ENCODE measurements at places on chromosomes 1 and 21. TPM values are rescaled to one million over a fixed set of nuclear protein-coding genes. Genes with fewer than 3 reads are reported as not detected.

DNA sequence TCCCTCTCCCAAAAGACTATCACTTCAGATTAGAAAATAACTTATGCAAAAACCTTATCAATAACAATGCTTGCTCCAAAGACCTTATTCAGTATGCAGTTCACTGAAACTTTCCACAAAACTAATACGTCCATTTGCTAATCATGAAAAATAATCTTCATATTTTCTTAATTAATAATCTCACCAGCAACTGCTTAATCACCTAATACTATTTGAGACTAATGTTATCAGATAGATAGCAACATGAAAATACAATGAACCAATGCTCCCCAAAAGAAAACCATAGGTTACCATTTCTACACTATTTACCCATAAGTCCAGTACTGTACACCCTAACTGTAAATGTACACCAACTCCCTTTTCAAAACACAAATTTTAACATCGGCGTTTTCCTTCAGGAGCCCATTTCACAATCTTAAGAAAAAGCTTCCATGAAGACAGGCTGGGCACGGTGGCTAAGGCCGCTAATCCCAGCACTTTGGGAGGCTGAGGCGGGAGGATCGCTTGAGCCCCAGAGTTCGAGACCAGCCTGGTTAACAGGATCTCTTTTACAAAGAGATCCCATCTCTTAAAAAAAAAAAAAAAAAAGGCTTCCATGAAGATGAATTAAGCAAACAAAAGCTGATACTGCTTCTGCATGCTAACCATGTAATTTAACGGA, 1.7 kb downstream of the GNB1 start:
- H3K36me3 ChIP-seq = peaks cover 22% of the 10 kb centered on the region
- H3K27me3 ChIP-seq = peaks cover 1% of the 10 kb centered on the region
- peak overlapping the region; percentile 86 for H3K27ac ChIP-seq
- DNase-seq = no peak
- H3K4me1 ChIP-seq = peaks cover 42% of the 10 kb centered on the region
- H3K4me3 ChIP-seq = peak overlapping the region; percentile 95

DNA sequence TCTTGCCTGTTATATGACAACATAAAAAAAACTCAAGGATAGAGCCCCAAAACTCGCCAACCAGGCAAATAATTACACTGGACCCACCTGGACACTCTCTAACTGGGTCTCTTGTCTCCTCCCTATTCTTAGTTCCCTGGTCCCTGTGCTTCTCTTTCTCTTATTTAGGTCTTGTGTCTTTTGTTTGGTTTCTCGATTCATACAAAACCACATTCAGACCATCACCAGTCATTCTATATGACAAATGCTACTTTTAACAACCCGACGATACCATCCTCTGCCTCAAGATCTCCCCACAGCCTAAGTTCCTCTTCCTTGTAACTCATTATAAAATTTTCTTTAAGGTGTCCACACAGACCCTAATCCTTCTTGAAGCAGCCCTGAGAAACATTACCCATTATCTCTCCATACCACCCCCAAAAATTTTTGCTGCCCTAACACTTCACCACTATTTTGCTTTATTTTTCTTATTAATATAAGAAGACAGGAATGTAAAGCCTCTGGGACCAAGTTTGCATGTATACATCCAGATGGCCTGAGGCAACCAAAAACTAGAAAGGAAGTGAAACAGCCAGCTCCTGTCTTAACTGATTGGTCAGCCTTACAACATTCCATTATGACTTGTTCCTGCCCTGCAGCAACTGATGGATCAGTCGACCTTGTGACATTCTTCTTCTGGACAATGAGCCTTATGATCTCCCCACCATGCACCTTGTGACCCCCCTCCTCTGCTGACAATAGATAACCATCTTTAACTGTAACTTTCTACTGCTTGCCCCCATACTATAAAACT, 638.2 kb downstream of the AMY1C start:
- H3K36me3 ChIP-seq = no peaks in the 10 kb centered on the region
- DNase-seq = no peak
- no peaks in the 10 kb centered on the region for H3K27me3 ChIP-seq
- H3K4me3 ChIP-seq = no peak overlapping the region
- no peaks in the 10 kb centered on the region for H3K4me1 ChIP-seq
- H3K27ac ChIP-seq = no peak overlapping the region

GRCh38 chr1:167627615-167627864, 2.5 kb upstream of the RCSD1 start:
- H3K4me3 ChIP-seq = no peak overlapping the region
- H3K27me3 ChIP-seq = peaks cover 54% of the 10 kb centered on the region
- no peak overlapping the region for H3K27ac ChIP-seq
- DNase-seq = no peak

GRCh38 chr1:160739098-160739511, at the start of gene SLAMF7:
SLAMF7 (plus strand) TSS chr1:160739247; CDS start chr1:160739302, 55 bp downstream.
- H3K27me3 ChIP-seq = peaks cover 12% of the 10 kb centered on the region
- no peak for DNase-seq
- no peak within 1 kb of the TSS for H3K4me3 ChIP-seq
- H3K27ac ChIP-seq = no peak within 1 kb of the TSS

DNA sequence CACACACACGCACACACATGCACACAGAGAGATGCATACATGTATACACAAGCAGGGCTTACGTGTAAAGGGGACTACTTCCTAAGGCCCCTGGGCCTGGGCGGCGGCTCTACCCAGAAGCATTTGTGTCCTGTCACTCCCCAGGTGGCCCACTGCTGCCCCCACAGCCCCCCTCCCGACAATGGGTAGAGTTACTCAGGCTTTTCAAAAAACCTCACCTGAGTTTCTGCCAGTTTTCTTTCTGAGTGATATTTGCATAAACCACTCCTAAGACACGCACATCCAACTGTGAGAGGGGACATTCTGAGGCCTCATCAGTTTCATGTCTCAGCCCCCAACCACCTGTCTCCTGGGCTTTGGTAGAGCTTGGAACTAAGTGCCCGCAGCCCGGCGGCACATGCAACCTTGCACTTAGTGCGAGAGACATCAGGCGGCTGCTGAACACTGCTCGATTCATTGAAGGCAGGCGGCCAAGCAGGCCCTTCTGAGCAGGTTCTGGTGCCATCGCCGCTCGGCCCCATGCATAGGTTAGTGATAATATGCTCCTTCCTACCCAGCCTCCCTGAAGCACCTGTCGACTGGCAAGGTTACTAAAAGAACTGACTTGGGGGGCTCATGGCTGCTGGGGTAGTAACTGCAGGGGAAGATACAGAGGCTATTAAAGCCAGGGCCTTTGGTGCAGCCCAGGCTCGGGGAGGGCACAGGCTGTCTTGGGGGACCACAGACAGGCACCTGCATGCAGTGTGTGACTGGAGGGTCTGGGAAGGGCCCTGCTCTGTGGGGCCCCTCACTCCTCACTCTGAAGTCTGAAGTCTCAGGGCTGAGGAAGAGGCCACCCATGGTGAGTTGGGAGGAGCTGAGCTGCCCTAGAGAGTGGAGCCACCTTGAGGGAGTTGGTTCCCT, 364.2 kb upstream of the VAMP3 start:
- H3K4me1 ChIP-seq = peaks cover 9% of the 10 kb centered on the region
- H3K4me3 ChIP-seq = no peak overlapping the region

DNA sequence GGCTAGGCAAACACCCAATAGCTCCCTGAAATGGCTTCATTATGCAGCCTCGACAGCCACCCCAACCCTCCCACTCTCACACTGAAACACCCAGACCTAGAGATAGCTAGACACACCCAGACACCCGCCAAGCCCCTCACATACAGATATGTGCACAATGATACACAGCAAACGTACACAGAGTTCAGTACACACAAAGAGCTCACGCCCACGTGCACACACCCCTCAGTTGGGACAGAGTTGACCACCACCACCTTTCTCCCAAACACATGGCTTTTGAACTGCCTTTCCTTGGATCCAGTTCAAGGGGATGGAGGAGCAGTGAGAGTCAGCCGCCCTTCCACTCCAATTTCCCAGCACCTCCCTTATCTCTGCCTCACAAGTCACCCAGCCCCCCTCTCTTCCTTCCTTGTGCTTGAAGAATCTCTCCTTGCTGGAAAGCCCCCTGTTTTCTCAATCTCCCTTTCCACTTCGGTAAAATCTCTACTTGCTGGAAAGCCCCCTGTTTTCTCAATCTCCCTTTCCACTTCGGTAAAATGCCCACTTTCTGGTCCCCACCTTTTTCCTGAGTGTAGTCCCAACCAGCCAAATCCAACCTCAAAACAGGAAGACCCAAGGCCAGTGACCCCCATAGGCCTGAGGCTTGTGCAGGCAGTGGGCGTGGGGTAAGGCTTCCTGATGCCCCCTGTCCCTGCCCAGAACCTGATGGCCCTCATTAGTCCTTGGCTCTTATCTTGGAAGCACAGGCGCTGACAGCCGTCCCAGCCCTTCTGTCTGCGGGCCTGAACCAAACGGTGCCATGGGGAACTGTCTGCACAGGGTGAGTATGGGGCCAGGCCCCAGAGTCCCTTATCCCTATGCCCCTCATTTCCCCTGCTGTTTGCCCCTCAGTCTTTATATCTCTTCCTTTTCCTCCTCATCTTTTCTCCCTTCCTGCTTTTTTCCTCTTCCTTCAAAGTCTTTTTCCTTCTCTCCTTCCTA, at the start of gene ACKR1:
Gene ACKR1 (plus strand): TSS at position 715 of the 981 bp plus-strand sequence. CDS start 85 bp downstream, at position 800.
- H3K36me3 ChIP-seq = no peaks in the 10 kb centered on the region
- no peak within 1 kb of the TSS for H3K4me3 ChIP-seq
- DNase-seq = no peak
- no peaks in the 10 kb centered on the region for H3K4me1 ChIP-seq
- no peak within 1 kb of the TSS for H3K27ac ChIP-seq

GRCh38 chr1:43919906-43920305, 13.7 kb upstream of the ARTN start:
- DNase-seq = no peak
- H3K4me1 ChIP-seq = peaks cover 26% of the 10 kb centered on the region
- H3K27me3 ChIP-seq = peaks cover 3% of the 10 kb centered on the region
- H3K27ac ChIP-seq = no peak overlapping the region
- peaks cover 5% of the 10 kb centered on the region for H3K36me3 ChIP-seq

DNA sequence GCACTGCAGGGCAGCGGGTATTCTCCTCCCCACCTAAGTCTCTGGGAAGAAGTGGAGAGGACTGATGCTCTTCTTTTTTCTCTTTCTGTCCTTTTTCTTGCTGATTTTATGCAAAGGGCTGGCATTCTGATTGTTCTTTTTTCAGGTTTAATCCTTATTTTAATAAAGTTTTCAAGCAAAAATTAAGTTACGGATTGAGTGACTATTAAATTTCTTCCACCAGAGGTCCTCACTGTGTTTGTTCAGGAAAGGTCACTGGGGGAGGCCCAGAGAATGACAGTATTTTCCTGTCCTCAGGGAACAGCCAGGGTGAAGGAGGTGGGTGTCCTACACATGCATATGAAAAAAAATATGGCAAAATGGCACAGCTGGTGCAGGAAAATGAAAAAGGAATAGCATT, 4.4 kb upstream of the ELF3 start:
- H3K4me3 ChIP-seq = no peak overlapping the region
- DNase-seq = peak; percentile 29
- peaks cover 40% of the 10 kb centered on the region for H3K36me3 ChIP-seq
- peaks cover 2% of the 10 kb centered on the region for H3K27me3 ChIP-seq

DNA sequence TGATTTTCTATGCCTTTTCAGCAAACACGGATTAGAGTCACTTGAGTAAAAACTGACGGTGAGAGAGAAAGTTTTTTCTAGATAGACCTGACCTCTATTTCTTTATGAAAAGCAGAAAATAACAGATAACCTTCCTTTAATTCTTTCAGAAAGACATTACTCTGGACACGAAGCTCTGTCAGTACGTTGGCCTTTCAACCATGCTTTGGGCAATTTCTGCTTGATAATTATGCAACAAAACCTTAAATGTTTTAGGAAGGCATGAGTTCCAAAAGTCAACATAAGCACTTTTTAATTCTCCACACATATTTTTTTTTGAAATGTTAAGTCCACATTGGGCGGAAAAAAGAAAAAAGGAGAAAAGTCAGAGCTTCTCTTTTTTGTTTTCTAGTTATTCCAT, 137.8 kb downstream of the AKT3 start:
- H3K4me3 ChIP-seq = no peak overlapping the region
- H3K27ac ChIP-seq = no peak overlapping the region
- DNase-seq = no peak
- no peaks in the 10 kb centered on the region for H3K27me3 ChIP-seq

- peaks cover 20% of the 10 kb centered on the region for H3K27me3 ChIP-seq
- peaks cover 14% of the 10 kb centered on the region for H3K4me1 ChIP-seq
- no peak within 1 kb of the TSS for H3K27ac ChIP-seq
These were observed at the start of gene CD52 for GRCh38 chr1:26317612-26318337. CD52 (plus strand) TSS chr1:26317958; CDS start chr1:26318018, 60 bp downstream.

DNA sequence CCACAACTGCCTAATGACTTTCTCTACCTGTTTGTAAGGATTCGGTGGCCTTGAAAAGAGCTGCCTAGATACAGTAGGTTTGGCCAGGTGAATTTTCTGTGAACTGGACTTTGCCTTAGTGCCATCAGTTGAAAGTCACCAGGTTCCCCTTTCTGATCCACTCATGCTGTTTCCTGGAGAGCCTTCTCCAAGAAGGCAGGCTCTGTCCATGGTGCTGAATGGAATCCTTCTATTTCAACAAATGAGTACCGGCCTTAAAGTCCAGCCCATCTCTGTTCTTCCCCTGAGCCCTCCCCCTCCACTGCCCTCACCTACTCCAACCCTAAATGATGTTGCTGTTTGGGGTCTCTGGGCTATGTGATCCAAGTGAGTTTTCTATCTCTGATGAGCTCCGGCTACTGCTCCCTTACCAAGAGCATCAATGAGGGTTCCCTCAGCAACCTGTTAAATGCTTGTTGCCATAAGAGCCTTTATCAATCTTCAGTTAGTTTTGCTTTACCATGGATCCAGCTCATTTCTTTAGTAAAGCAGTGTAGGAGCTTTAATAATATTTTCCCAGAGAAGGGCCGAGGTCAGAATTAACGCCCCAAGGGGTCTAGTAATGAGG, 500.4 kb downstream of the PTPRU start:
- H3K4me3 ChIP-seq = no peak overlapping the region
- peak; percentile 41 for DNase-seq
- no peaks in the 10 kb centered on the region for H3K36me3 ChIP-seq
- peaks cover 11% of the 10 kb centered on the region for H3K27me3 ChIP-seq
- H3K27ac ChIP-seq = no peak overlapping the region

DNA sequence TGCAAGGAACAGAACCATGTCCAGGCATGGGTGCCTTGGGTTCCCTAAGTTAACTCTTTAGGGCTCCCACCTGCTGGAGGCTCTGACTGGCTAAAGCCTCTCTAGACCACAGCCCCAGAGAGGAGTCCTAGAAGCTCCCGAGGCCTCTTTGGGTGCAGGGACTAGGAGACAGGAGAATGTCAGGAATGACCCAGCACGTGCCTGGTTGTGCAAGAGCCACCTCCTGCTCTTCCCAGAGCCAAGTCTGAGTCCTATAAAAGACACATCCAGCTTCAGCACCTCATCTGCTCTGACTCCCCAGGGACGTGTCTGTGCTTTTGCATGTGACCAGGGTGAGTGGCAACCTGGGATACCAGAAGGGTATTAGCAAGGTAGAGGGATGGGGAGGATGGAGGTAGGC, at the start of gene LCE2D:
Gene LCE2D (plus strand): TSS at position 283 of the 400 bp plus-strand sequence. CDS start 726 bp downstream, outside the sequence.
- no peaks in the 10 kb centered on the region for H3K4me1 ChIP-seq
- H3K36me3 ChIP-seq = no peaks in the 10 kb centered on the region
- no peak within 1 kb of the TSS for H3K4me3 ChIP-seq
- no peak within 1 kb of the TSS for H3K27ac ChIP-seq

- H3K4me3 ChIP-seq = no peak overlapping the region
- no peak for DNase-seq
- no peak overlapping the region for H3K27ac ChIP-seq
These were observed 56.7 kb upstream of the GCLM start for GRCh38 chr1:93965888-93966287.

GRCh38 chr1:10253149-10253548, 42.8 kb downstream of the KIF1B start:
- no peaks in the 10 kb centered on the region for H3K27me3 ChIP-seq
- peaks cover 11% of the 10 kb centered on the region for H3K36me3 ChIP-seq
- H3K4me3 ChIP-seq = peak overlapping the region; percentile 68
- peak overlapping the region; percentile 95 for H3K27ac ChIP-seq
- DNase-seq = no peak
- H3K4me1 ChIP-seq = peaks cover 39% of the 10 kb centered on the region

The OR2M3 gene
- not detected for total RNA-seq

The CNKSR1 gene
- total RNA-seq = 0.24 TPM

The SPRR4 gene
- not detected for total RNA-seq

The CHD1L gene
- total RNA-seq = 35.4 TPM

The GPR89B gene
- total RNA-seq = 13.7 TPM

The HSPA6 gene
- total RNA-seq = 0.25 TPM

Data from HFFc6 (cell line).